ENCODE measurements at places on chromosomes 1 and 21. TPM values are rescaled to one million over a fixed set of nuclear protein-coding genes. Genes with fewer than 3 reads are reported as not detected.

The RNU1-2 gene
- not detected for total RNA-seq

DNA sequence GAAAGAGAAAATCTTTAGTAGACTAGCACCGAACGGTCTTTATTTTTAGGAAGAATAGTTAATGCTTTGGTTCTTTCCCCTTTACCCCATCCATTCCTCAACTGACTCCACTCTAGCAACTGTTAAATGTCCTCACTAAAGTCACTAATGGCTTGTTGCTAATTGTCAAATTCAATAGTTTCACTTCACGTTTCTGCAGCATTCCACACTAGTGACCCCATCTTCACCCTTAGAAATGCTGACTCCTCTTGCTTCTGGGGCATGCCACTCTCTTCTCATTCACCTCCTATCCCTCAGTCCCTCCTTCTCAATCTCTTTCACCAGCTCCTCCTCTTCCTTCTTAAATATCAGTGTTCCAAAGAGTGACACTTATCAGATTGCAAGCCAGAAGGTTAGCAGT, 19.4 kb upstream of the CADM3 start:
- DNase-seq: no peak

The EXOSC10 gene
- 83.8 TPM for total RNA-seq

- no peak for DNase-seq
These were observed 26.8 kb downstream of the BCAS2 start for GRCh38 chr1:114554577-114554976.

DNA sequence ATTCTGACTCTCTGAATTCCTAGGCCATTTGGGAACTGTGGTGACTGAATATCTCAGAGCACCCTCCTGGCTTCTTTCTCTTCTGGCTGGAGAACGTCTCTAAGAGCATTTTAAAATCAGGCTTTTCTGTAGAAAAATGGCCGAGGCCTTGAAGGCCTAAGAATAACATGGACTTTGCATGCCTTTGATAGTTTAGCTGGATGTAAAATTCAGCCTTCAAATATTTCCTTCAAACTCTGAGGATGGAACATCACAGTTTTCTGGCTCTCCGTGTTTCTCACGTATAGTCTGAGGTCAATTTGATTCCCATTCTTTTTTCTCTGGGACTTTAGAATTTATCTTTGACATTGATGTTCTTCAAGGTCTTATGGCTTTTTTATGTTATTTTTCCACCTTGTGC, 34.0 kb downstream of the ARHGEF16 start:
- no peak for DNase-seq

DNA sequence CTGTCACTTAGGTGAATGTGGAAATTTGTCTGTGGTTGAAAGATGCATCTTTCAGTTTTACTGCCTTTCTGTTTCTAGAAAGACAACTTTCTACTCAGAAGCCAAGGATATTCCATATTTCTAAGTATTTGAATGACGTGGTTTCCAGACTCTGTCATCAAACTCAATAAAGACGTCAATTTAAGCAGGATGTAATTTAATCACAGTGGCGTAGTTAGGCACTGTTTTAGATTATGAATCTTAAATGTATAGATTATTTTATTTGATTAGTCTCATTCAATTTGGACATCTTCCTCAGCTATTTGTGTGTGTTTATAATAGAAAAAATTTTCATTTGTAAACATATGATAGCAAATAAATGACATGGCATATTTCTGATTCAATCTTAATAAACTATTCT, 298.9 kb downstream of the RYR2 start:
- no peak for DNase-seq

The SPRR1A gene
- total RNA-seq: not detected

DNA sequence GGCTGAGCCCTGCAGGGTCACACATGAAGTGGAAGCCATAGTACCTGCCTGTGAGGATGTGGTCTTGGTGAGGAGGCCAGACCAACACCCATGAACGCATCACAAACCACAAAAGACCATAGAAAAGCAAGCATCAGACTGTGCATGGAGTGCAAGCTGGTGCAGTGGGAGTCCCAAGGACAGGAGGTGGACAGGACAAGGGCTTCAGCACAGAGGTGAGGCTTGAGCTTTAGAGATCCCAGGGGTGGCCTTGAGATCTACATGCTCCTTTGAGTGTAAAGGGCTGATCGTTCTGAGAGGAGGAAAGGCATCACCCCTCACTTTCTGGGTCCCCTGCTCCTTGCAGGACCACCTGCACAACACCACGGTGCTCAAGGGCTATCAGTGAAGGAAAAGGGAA, 111.9 kb upstream of the F3 start:
- DNase-seq: no peak

DNA sequence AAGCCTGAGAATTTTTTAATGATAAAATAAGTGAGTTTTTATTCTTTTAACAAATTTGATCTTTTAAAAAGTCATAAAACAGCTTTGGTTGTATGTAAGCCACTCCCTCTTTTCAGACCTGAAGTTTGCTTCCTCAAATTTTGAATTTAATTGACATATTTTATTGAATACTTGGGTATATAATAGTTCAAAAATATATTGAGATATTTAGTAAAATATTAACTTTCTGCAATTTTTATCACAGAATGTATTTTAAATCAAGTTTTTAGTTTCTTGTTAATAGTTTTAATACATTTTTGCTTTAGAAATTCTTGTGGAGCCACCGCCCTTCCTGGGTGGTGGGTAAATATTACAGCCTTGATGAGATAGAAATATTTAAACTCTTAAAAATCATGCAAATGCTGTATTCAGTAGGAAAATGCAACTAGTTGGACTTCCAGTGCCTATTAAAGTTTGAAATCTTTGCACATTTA, 867 bp downstream of the PTPRC start:
- DNase-seq: no peak

The LRRC38 gene
- not detected for total RNA-seq

DNA sequence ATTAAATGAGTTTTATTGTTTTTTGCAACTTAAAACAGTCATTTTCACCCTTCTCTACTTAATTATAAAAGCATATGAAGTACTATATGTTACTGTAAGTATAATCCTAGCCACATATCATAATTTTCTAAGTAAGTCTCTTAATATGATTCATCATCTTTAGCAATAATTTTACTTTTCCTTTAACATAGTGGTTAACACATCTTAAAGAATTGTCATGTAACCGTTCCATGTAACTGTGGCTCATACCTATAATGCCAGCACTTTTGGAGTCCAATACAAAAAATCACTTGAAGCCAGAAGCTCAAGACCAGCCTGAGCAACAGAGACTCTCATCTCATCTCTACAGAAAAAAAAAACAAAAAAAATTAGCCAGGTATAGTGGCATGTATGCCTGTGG, 260.6 kb upstream of the DUSP10 start:
- DNase-seq: no peak

The FAM163A gene
- not detected for total RNA-seq

- DNase-seq: no peak
These were observed 55.2 kb downstream of the LRRN2 start for GRCh38 chr1:204630132-204630905.

GRCh38 chr1:204377800-204378668, 18.3 kb upstream of the PLEKHA6 start:
- DNase-seq: peak; percentile 80

GRCh38 chr1:86194491-86195034, 38.0 kb upstream of the COL24A1 start:
- no peak for DNase-seq

DNA sequence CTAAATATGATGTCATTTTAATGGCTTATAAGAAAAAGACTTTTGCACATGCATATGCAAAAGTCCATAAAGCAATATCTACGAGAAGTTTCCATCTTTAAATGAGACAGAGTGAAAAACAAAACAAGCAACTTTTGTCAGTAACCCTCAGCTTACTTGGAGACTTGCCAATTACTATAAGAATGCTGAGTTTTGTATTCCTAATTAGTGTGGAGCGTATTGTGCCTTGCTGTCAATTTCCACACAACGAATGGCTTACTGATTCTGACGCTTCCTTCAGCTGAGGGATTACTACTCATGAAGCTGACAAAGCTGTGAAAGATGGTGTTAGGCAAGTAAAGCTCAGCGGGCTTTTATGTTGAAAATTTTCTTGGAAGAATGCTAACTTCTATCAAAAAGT, 440.4 kb upstream of the ADAMTS5 start:
- DNase-seq: no peak

- no peak for DNase-seq
These were observed 47.6 kb downstream of the TAS1R2 start for GRCh38 chr1:18811733-18812452.

The DRAXIN gene
- not detected for total RNA-seq

The GNAT2 gene
- total RNA-seq: not detected

All from transverse colon (tissue), 4 donors.